HFFc6 (cell line): ENCODE measurements at places on chromosomes 13 and 19. TPM values are rescaled to one million over a fixed set of nuclear protein-coding genes. Genes with fewer than 3 reads are reported as not detected.

DNA sequence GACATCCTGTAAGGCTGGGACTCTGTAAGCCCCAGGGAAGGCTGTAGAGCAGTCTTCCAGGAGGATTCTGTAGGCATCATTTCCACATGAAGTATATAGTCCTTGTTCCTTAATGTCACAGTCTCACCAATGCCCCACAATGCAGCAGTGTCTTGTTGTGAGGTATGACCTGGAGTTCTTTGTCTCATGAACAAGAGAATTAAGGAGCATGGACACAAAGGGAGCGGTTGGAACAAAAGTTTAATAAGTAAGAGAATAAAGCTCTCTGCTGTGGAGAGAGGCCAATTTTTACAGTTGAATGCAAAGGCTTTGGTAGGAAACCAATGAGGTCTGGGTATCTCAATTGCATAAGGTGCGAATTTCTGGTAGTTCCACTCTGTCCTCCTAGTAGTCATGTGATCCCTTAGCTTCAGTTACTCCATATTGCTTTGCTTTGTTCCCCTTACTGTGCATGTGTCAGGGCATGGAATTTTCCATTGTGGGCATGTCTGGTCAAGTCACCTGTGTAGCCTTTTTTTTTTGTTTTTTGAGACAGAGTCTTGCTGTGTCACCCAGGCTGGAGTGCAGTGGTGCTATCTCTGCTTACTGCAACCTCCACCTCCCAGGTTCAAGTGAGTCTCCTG is 124.3 kb upstream of the TMTC4 start:
- H3K4me3 ChIP-seq = no peak overlapping the region
- no peaks in the 10 kb centered on the region for H3K36me3 ChIP-seq
- no peak for DNase-seq
- H3K4me1 ChIP-seq = no peaks in the 10 kb centered on the region

GRCh38 chr13:111966933-111967332 is 100.0 kb upstream of the SOX1 start:
- no peaks in the 10 kb centered on the region for H3K27me3 ChIP-seq
- no peak overlapping the region for H3K27ac ChIP-seq
- no peak for DNase-seq
- no peak overlapping the region for H3K4me3 ChIP-seq

GRCh38 chr13:34037636-34038540 is 219.9 kb downstream of the RFC3 start:
- peaks cover 1% of the 10 kb centered on the region; the same call in 1 of the 2 replicates for H3K27me3 ChIP-seq
- H3K27ac ChIP-seq = no peak overlapping the region
- no peak for DNase-seq
- H3K4me1 ChIP-seq = peaks cover 52% of the 10 kb centered on the region
- no peak overlapping the region for H3K4me3 ChIP-seq

CDX2 gene
- total RNA-seq = not detected in 2 replicates

DNA sequence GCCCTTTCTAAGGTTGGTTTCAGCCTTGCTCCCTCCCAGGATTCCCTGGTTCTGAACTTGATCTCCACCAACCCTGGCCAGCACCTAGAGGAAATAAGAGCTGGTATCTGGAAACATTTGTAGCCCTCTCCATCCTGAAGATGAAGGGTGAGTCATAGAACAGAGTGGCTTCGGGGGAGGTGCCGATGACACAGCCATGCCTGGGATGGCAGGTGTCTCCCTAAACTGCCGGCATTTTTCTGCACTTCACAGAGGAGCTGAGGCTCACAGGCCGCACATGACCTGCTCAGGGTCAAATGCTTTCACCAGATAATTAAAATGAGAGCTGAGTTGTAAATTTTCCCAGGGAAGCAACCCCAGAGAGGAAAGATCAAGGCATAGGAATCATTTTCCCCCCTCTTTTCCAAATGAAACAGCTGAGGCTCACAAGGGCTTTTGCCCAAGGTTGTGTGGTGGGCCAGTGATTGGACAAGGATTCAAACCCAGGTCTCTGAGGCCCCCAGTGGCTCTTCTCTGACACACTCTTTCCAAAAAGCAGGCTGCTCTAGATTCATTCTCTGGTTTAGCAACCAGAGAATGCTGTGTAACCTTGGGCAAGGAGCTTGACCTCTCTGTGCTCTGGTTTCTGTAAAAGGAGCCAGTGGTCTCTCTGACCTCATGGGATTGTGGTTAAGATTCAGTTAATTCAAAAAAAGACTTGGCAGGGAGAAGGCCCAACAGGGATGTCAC is 1.2 kb upstream of the SLC25A42 start:
- peak overlapping the region; percentile 75 for H3K27ac ChIP-seq
- H3K4me1 ChIP-seq = peaks cover 32% of the 10 kb centered on the region
- peaks cover 1% of the 10 kb centered on the region for H3K27me3 ChIP-seq
- H3K36me3 ChIP-seq = peaks cover 7% of the 10 kb centered on the region; the same call in 1 of the 2 replicates
- peak; percentile 57 for DNase-seq
- H3K4me3 ChIP-seq = peak overlapping the region; percentile 91

GRCh38 chr13:112893570-112894422 is 75.2 kb upstream of the MCF2L start:
- no peak overlapping the region for H3K4me3 ChIP-seq
- no peak overlapping the region for H3K27ac ChIP-seq

DNA sequence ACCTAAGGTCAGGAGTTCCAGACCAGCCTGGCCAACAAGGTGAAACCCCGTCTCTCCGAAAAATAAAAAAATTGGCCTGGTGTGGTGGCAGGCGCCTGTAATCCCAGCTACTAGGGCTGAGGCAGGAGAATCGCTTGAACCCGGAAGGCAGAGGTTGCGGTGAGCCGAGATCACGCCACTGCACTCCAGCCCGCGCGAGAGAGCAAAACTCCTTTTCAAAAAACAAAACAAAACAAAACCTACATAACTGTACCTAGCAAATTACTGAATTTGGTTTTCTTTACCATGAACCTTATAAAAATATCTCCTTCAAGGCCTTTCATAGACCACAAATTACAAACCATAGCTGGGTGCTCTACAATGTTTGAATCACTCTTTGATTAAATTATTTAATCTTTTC is 760 bp downstream of the ZNF91 start:
- H3K27ac ChIP-seq = peak overlapping the region; percentile 100
- DNase-seq = peak; percentile 33
- H3K36me3 ChIP-seq = peaks cover 58% of the 10 kb centered on the region
- H3K4me1 ChIP-seq = peaks cover 32% of the 10 kb centered on the region
- no peaks in the 10 kb centered on the region; the same call in 1 of the 2 replicates for H3K27me3 ChIP-seq

ZNF723 gene
- total RNA-seq = not detected in 3 replicates

CYP4F2 gene
- not detected in 2 replicates for total RNA-seq

- H3K4me1 ChIP-seq = no peaks in the 10 kb centered on the region
- no peaks in the 10 kb centered on the region for H3K36me3 ChIP-seq
- H3K27ac ChIP-seq = no peak overlapping the region
- H3K27me3 ChIP-seq = peaks cover 12% of the 10 kb centered on the region
Observed at GRCh38 chr19:3586707-3587346, 1.5 kb downstream of the GIPC3 start.

GRCh38 chr19:8577741-8578140 is 499 bp upstream of the MYO1F start:
- H3K27me3 ChIP-seq = peaks cover 15% of the 10 kb centered on the region; the same call in 1 of the 2 replicates
- DNase-seq = no peak

GRCh38 chr13:52810526-52810925 is 37.9 kb downstream of the PCDH8 start:
- no peak overlapping the region for H3K4me3 ChIP-seq
- no peak for DNase-seq
- H3K36me3 ChIP-seq = no peaks in the 10 kb centered on the region
- H3K27me3 ChIP-seq = peaks cover 4% of the 10 kb centered on the region; the same call in 1 of the 2 replicates
- no peak overlapping the region for H3K27ac ChIP-seq
- H3K4me1 ChIP-seq = peaks cover 8% of the 10 kb centered on the region

DNA sequence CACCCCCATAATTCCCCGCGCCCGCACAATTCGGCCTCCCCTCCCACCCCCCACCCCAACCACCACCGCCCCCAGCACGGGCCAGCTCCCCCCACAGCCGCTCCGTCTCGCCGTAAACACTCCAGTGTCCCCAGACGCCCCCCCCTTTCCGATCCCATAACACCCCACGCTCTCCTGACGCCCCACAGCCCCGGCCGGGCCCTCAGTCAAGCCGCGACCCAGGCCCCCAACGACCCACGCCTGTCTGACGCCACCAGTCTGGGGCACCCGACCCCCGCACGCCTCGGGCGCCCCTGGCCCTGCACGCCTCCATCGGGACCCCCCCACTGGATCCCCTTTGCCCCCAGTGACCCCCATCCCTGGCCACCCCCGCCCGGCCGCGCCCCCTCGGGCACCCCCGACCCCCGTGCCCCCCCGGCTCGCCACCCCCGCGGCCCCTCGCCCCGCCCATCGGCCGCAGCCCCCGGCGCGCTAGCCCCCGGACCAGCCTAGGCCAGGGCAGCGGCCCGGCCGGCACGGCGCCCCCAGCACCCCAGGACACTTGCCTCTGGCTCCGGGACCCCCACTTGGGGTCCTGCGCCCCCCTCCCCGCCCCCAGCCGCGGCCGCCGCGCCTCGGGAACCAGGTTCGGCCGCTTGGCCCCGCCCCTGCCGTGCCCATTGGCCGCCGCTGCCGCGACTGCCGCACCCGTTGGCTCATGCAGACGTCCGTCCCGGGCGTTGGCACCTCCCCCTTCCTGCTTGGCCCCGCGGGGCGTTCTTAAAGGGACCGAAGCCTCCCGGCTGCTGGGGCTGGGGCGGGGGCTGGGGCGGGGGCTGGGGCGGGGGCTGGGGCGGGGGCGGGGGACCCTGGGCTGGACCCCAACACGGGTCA is at the start of gene FKBP8:
Gene FKBP8 (minus strand): TSS at position 633 of the 873 bp plus-strand sequence. CDS start 1,603 bp downstream, outside the sequence.
- peaks cover 7% of the 10 kb centered on the region; the same call in 1 of the 2 replicates for H3K36me3 ChIP-seq
- peak; percentile 75 for DNase-seq
- H3K4me1 ChIP-seq = peaks cover 25% of the 10 kb centered on the region
- H3K27me3 ChIP-seq = peaks cover 3% of the 10 kb centered on the region

LILRB3 gene
- not detected in 2 replicates for total RNA-seq

DNA sequence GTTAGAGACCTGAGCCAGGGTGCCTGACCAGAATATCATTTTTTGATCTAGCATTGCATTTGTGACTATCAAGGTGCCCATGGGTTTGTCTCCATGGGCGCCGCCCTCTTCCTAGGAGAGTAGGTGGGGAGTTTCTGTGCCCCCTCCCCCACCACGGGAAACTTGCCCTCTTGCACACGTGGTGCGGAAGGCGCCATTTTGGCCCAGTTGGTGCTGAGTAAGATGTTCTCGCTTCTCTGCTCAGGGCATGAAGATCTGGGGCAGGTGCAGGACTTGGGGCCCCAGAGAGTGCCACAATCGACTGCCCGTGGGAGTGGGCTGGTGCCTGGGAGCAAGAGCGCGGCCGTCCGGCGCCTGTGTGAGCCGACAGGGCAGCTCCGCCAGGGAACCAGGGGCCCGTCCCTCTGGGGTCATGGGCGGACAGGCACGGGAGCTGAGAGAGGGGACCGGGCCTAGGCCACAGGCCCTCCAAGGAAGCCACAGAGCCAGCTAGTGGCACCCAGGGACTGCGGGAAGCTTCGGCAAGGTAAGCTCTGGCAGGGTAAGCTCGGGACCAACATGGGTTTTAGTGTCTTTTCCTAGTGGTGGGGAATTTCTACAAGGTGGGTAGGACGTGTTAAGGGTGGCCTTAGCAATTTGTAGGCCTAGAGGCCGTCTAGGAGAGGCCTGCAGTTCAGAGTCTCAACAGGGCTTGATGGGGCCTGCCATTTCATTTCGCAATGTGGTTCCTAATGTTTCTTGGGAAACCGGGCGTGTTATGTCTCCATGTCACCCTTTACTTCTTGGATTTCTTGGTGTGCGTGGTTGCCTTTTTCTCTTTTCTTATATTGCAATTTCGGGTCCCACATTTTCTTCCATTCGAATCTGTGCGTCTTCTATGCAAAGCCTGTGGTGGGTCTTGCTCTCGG is 14.5 kb downstream of the SACS start:
- H3K36me3 ChIP-seq = no peaks in the 10 kb centered on the region
- no peak overlapping the region for H3K27ac ChIP-seq
- no peak overlapping the region for H3K4me3 ChIP-seq
- H3K4me1 ChIP-seq = peaks cover 6% of the 10 kb centered on the region; the same call in 1 of the 2 replicates
- no peaks in the 10 kb centered on the region; the same call in 1 of the 2 replicates for H3K27me3 ChIP-seq
- no peak for DNase-seq

DNA sequence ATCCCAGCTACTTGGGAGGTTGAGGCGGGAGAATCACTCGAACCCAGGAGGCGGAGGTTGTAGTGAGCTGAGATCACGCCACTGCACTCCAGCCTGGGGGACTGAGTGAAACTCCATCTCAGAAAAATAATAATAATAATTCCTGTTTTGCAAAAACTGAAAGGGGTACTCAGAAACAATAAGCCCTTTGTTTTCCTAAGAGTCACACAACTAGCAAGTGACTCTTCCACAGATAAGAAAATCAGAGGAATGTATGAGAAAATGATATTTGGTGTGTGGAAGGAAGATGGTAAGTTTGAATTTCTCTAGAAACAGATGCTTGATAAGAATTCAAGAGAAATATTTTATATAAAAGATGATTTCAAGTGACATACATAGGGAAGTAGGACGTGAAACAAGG is 35.1 kb downstream of the SYDE1 start:
- H3K4me3 ChIP-seq = no peak overlapping the region
- no peak overlapping the region for H3K27ac ChIP-seq
- H3K36me3 ChIP-seq = peaks cover 10% of the 10 kb centered on the region
- peaks cover 5% of the 10 kb centered on the region for H3K27me3 ChIP-seq
- no peak for DNase-seq

SHD gene
- total RNA-seq = not detected in 3 replicates

DNA sequence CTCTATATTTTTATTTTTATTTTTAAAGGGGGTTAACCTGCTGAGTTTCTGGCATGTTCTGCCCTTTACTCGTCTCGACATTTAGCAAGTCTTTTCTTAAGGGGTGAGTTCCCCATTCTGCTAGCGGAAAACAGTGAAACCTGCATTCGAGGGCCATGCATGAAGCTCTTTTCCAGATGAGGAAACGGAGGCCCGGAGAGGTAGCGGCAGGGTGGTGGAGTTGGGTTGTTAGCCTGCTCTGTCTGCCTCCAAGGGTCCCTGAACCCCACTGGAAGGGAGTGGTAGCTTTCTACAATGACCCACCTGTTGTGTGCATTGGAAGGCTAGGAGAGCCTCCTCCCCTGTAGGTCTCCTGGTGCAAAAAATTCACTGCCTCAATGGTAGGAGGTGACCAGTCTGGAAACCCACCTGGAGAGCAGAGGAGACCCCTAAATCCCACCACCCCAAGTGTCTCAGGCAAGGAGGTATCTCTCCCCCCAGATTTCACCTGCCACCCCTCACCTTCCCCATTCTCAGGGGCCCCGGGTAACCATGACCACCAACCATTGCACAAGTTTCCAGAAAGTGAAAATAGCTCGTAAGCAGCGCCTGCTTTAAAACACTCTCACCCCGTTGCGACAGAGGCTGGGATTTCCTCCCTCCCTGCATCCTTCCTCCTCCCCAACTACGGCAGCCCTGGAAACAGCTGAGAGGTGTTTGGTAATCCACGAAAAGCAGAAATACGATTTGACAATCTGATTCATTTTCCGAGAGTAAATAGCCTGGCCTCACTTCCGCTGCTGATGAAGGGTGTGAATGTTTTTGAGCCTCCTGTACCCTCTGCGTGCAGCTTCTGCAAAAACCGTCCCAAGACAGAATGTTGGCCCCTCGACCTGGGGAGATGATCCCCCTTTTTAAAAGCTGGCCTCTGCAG is 3.5 kb downstream of the KLF2 start:
- H3K27ac ChIP-seq = peak overlapping the region; percentile 87
- peaks cover 57% of the 10 kb centered on the region for H3K4me1 ChIP-seq
- H3K4me3 ChIP-seq = peak overlapping the region; percentile 80
- peaks cover 42% of the 10 kb centered on the region for H3K36me3 ChIP-seq
- peaks cover 63% of the 10 kb centered on the region for H3K27me3 ChIP-seq

GRCh38 chr19:11142528-11143171 is 12.9 kb downstream of the SPC24 start:
- DNase-seq = peak; percentile 93
- H3K36me3 ChIP-seq = peaks cover 21% of the 10 kb centered on the region
- peak overlapping the region; percentile 94 for H3K27ac ChIP-seq
- peaks cover 43% of the 10 kb centered on the region for H3K4me1 ChIP-seq
- peak overlapping the region; percentile 47 for H3K4me3 ChIP-seq
- no peaks in the 10 kb centered on the region for H3K27me3 ChIP-seq
